ENCODE measurements at places on chromosomes 6 and 20.

- DNase-seq, result no peak
Observed at GRCh38 chr20:31972471-31973021, 4.6 kb downstream of the XKR7 start.

DNA sequence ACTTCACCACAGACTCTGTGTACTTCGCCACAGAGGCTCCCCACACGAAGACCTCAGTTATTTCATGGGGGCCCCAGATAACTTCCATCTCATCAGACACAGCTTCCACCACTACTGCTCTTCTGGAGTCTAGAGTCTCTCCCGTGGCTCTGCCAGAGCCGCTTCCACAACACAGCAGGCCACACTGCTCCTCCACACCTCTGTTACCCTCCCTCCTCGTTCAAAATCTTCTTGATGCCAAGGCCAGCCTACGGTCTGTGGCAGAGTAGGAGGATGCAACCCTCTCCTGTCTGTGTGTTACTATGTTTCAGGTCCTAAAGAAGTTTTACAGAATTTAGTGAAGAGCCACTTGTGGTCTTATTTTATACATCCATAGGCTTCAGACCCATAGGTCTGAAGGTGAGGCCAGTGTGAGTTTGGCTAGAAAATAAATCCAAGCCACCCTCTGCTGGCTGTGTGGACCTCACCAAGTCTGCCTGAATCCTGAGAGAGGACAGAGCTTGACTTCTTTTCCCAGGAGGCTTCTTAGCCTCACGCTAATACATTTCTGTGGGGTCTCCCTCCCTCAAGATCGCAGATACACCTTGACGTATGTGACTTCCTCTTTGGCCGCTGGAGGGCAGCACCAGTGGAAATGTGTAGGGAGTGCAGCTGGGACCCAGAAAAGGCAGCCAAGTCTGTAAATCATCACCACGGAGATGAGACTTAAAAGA is 197.7 kb downstream of the FAXC start:
- no peak for DNase-seq

DNA sequence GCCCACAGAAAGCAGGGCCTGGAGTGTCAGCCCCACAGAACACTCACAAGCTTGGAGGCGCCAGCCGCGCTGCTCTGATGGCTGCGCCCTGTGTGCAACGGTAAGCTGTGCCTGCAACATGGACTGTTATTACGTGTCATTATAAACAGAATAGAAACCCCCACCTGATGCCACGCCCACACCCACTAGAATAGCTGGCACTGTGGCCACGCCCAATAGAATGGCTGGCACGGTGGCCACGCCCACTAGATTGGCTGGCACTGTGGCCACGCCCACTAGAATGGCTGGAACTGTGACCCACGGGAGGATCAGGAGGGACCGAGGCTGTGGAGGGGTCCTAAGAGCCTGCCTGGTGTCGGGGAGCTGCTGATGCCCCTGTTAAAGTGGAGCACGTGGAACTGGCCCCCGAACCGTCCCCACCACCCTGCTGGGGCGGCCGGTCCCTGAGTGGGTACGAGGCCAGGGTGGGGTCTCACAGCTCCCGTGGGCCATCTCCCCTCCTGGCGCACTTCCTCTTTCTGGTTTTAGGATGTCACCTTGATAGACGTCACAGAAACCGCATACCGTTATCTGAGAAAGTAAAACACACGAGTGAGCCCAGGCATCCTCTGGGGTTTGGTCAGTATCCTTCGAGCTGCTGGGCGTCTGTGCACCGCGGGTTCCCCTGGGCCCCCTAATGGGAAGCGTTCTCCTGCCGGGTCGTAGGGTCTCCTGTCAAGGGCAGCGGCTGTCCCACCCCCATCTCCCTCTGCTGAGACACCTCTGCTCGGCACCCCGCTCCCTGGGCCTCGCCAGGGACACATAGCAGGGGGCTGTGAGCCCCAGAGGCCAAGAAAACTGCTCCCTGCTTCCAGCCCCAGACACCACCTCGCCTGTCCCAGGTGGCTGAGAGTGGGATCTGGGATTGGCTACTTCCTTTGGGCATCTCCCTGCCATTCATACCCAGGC is 25.4 kb downstream of the SLC17A9 start:
- DNase-seq, result no peak

DNA sequence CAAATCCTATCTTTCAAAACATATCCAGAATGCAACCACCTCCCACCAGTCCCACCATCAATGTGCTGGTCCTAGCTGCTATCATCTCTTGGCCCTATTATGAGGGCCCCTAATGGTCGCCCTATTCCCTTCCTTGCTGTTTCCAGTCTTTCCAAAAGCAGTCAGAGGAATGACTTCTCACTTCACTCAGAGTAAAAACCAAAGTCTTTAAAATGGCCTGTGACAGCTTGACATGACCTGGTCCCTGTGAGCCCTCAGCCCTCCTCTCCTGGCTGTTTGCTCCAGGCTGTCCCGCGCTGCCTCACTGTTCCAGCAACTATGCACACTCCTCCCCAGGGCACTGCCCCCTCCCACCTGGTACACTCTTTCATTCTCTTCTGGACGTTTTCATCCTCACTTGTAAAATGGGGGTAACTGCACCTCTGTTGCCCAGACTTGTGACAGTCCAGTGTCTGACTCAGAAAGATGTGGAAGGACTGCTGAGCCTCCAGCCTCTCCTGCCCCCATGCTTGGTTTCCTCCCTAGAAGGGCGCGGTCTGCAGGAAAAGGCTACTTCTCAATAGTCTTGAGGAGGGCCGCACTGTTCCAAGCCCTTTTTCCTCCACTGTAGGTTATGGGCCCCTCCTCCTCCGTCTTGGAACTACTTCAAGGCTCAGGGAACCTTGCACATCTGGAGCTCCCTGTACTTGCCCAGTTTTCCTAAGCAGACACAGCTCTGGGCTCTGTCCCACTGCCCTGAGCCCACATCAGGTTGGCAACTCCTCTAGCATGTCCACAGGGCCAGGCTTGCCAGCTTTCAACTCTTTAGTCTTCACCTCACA is 64.7 kb downstream of the MYH7B start:
- DNase-seq, result no peak

GRCh38 chr6:74152096-74152675 is 456.2 kb downstream of the CD109 start:
- no peak for DNase-seq

- no peak for DNase-seq
Observed at GRCh38 chr20:45041464-45042337, 59.2 kb downstream of the KCNS1 start.

DNA sequence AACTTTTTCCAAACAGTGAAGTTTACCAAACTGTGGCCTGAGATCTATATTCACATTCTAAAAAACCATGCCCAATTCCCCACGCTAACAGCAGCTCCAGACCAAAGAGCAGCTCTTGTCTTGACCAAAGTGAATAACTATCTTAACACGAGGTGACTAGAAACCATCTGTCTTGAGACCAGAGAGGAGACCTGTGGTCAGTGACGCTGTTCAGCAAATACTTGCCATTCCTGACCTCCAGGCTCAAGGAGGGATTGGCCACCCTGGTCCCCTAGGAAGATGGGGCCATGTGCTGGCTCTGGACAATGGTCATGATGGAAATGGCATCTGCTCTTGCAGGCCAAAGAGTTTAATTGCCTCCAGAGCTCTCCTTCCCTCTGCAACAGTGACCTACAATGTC is 104.4 kb upstream of the CD93 start:
- no peak for DNase-seq

- no peak for DNase-seq
Observed at GRCh38 chr6:42179261-42179944, 6.2 kb downstream of the GUCA1A start.

GRCh38 chr6:130500693-130501092 is 134.9 kb downstream of the TMEM200A start:
- DNase-seq, result no peak

DNA sequence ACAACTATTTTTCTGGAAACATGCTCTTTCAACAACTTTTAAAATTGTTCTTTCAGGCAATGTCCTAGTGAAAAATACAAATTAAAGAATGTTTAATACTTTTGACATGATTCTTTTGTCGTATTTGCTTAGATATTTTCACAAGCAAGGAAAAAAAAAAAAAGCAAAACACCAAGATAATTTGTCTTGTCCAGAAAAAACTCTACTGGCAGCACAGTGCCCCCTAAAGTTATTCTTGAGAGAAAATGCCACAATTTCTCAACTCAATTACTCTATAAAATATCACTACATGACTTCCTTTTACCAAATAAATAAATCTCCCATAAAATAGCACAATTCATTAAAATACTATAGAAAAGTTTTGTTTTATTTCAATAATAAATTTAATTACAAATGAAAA is 652.5 kb upstream of the EPHA7 start:
- no peak for DNase-seq

DNA sequence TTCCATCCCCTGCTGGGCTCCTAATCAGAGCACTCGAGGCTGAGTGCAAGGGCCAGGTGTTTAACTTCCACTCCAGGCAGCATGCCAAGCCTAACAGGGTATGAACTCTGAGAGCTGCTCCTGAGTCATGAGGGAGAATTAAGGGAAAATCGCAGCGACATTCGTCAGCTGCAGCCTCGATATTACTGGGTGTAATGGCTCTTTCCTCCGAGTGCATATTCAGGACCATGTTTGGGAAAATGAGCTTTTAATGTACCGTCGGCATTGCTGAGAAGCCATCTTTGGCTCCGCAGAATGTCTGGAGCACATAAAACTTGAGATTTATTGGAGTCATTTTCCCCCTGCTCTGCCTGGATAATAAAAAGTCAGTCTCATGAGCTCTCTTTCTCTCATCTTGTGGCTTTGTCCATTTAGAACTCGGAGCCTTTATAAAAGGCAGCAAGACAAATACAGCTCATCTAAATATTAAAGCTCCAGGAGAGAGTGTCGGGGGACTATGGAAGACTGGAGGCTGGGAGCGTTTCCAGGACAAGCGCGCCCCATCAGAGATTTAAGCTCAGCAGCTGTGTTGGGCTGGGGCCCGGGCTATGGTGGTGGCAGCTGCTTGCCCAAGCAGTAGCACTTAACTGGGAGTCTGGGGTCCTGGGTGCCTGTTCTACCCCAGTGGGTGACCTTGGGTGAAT is 103.7 kb downstream of the TOX2 start:
- peak; percentile 87 for DNase-seq

DNA sequence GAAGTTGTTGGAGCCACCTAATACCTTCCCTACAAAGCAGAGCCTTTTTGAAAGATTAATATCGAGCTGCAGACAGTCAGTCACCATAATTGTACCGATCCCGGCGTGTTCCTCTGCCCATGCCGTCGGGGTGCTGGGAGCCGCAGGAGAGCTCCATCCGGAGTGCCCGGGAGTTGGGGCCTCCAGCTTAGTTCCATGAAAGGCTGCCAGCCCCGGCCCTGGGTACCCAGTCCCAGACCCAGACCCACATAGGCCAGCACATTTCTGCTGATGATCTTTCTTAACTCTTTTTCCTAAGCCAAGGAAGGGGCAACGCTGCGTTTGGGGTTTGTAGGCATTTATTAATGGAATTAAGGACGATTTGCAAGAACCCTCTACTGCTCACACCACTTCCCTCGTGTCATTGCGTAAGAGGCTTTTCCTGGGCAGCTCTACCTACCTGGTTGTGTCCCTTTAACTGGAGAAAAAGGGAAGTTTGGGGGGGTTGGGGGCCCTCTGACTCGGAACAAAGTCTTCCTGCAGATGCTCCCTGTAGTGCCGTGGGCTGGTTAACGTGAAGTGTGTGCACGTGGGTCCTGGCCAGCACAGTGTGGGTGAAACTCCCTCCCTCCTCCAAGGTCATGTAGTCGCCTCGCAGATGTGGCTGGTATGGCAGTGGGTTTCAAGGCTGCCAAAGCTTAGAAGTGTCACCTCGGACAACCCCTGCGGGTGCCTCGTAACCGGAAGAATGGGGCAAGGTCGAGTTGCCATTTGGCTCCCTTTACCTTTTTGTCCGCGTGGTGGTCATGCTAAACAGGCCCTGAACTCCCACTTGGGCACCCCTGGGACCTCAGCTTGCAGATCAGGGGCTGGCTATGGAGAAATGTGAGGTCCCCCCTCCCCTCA is 54.3 kb upstream of the APCDD1L start:
- no peak for DNase-seq

DNA sequence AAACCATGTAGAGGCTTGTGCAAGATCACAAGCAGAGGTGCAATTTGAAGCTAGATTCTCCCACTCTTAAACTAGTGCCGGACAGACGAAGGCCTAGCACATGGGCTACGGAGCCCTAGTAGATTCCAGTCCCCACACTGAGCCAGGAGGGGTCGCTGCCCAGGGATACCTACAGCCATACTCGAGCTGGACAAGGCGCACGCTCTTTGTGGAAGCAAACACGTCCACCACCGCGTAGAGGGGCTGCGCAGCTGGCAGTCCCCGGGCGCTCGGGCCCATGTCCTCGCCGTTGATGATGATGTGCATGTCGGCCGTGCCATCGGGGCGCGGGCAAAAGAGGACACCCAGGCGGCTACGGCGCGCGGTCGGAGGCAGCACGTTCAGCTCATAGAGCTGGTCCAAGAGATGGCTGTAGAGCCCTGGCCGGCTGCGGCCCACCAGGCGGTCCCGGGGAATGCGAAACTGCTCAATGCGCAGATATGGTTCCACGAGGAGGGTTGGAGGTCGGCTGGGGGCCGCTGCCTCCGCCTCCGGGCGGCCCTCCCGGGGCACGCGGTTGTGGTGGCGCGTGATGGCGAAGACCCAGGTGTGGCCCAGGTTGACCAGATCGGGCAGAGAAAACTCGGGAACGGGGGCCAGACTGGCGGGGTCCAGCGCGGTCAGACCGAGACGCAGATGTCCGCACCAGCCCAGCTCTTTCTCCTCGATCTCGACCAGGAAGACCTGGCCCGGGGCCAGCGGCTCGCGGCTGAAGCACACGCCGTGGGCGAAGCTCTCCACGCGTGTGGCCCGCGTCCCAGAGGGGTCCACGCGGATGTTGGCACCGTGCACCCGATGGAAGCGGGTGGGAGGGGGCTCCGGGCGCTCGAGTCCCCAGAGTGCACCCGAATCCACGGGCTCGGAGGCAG is 677 bp downstream of the NEURL2 start:
- DNase-seq, result no peak

GRCh38 chr6:145213614-145214013 is 521.7 kb downstream of the EPM2A start:
- no peak for DNase-seq

- no peak for DNase-seq
Observed at GRCh38 chr20:43331906-43332305, 125.8 kb upstream of the SRSF6 start.

DNA sequence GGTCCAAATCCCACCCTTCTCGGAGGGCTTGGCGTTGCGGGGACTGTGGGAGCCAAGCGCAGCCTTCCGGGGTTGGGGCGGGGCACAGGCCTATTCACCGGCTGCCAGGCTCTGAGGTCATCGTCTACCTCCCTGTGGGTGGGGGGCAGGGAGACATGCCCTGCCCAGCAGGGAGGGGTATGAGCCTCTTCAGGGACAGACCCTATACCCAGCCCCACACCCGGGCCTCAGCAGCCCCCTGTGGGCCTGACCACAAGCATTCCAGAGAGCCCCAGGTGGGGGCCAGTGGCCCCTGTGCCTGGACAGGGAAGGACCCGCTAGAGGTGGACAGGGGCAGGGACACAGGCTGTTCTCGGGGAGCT is 11.6 kb downstream of the LAMA5 start:
- no peak for DNase-seq

- no peak for DNase-seq
Observed at GRCh38 chr6:80543598-80544222, 437.2 kb downstream of the BCKDHB start.

DNA sequence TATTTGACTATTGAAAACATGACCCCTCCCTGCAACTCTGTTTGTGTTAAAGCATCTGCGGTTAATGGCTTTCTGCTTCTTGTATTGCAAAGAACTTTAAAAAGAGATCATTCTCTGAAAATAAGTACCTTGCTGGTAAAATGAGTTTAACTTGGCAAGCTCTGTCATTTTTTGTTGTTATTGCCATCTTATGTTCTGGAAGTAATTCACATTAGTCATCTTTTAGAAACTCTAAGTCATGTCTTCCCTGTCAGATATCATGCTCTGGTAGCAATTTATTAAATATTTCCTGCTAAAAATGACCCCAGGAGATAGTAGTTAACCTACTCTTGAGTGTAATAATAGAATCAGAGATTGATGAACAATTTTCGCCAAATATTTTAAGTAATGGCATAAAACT is 890.6 kb downstream of the KIF16B start:
- DNase-seq, result no peak
